Suprapubic skin (tissue), 4 donors: ENCODE measurements at places on chromosomes 4 and X.

- no peak for DNase-seq
Measured at GRCh38 chrX:119041175-119041574, 31.6 kb upstream of the CT47C1 start.

- peak; percentile 85 for DNase-seq
Measured at GRCh38 chr4:112817933-112818593, 181.1 kb downstream of the LARP7 start.

DNA sequence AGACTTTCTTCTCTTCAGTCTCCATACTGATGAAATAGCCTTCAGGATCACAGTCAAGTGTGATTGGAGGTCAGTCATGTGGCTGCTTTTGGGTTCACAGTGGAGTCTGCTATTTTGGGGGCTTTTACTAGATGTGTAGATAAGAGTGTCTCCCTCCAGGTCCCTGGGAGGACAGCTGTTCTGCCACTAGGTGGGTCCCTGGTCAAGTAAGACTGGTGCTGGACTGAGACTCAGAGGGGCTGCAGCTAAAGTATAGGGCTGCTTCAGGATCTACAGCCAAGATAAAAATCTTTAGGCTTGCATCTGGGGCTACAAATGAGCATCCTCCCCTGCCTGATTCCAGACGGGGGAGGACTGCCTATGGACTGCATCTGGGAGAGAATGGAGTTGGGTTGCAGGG, 200.7 kb upstream of the ANKRD50 start:
- DNase-seq, result no peak

DNA sequence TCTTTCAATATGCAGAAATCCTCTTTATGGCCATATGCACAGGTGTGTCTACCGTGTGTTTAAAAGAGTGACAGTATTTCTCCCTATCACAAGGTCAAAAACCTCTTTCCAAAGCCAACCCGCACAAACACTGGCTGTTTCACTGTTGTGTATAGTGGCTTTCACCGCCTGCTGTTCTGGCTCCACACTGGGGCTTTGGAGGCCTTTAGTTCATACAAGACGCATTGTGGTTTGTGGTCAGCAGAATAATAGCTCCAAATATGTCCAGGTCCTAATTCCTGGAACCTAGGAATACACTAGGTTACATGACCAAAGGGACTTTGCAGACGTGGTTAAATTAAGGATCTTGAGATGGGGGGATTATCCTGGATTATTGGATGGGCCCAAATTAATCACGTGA, 40.7 kb upstream of the FAM9A start:
- DNase-seq, result no peak

DNA sequence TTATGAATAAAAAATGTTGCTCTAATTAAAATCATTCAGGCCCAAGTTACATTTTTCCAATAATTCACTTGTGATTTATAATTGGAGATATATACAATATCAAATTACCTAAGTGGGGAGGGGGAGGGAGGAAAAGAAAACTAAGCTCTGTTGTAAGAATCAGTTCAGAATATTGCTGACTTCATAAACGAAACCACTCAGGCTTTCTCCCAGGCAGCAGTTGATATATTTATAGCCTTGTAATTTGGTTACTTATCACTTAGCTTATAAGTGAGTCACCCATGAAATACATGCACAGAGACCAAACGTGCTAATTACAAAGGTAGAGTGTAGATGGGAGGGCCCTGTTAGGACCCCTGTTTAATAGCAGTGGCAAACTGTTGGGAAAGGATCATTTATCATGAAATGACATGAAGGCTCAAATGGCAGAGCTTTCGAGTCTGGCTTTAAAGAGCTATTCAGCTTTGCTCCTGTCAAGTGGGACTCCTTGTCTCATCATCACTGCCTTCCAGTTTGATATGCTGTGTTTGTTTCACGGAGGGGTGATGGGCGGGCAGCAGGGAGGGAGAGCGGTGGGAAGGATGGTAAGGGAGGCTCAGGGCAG, 105.6 kb upstream of the PGRMC2 start:
- no peak for DNase-seq

DNA sequence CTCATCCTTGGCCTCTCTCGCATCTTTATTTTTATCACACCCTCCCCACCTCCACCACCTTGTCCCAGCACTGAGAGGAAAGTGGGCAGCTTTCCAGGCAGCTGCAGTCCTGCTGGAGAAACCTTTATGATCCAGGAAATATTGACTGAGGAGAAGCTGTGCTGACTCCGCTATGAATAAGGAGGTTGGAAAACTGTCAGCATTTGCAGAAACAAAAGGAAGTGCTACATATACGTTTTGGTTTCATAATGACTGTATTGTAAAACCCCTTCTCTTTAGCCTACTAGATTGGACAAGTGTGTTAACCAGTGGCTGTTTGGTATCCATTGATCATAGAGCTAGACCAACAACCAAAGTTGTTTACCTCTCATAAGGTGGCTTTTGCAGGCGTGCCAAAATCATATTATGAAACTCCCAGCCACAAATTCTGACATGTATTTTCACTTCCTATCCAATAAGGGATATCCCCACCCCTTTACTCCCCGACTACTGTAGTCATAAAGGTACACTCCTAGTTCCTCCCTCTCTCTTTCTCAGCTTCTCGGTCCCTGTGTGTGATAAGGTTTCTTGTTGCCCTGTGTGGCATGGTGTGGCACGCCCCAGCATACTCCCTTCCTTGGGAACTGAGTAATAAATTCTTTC, 88.4 kb downstream of the GPR143 start:
- DNase-seq, result no peak

GRCh38 chrX:39157796-39158195, 356.5 kb downstream of the MID1IP1 start:
- DNase-seq, result no peak

GRCh38 chr4:172018358-172018757, 205.2 kb downstream of the GALNTL6 start:
- no peak for DNase-seq

DNA sequence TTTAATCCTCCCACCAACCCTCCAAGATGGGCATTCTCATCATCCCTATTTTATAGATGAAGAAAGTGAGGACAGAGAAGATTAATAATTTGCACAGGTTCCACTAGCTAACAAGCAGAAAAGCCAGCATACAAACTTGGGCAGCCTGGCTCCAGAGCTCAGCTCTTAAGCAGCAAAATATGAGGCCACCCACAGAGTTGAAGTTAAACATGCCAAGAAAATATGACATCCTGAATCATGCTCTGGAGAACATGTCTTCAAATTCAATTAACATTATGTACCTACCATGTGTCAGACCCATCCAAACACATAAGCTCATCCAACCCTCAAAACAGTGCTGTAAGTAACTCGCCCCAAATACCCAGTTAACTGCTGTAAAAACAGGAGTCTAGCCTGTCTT, 33.9 kb downstream of the USP46 start:
- no peak for DNase-seq

GRCh38 chr4:148239494-148239985, 202.7 kb downstream of the NR3C2 start:
- DNase-seq, result no peak

DNA sequence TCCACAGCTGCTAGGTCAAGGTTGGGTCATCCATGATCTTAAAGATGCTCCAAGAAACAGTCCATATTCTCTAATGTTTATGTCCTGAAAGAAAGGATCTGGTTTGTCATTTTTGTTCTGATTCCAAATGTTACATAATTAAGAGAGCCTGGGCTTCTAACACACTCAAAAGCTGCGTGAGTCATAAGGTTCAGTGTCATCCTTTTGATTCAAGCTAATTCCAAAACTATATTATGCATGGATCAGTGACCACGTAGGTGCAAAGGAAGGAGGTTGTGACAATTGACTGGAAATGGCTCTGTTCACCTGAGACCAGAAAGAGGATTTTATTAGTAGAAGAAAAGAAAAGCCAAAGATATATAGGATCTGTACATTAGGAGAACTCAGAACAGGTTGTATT, 268.7 kb upstream of the GK2 start:
- no peak for DNase-seq

DNA sequence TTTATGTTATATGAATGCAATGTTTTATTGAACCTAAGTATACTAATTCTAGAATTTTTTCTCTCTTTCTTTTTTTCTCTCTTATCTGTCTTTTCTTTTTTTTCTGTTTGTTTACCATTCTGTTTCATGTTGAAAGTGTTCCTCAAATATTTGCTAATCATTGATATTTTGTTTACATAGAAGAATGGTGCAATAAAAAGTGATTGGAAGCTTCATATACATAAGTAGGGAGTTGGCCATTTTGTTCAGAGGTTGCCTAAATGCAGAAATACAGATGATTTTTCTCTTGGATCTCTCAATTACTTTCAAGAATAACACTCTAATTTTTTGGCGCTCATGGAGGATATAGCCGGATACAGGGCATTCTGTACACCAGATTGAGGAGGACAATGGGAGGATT, 5.7 kb upstream of the SERTM2 start:
- no peak for DNase-seq

DNA sequence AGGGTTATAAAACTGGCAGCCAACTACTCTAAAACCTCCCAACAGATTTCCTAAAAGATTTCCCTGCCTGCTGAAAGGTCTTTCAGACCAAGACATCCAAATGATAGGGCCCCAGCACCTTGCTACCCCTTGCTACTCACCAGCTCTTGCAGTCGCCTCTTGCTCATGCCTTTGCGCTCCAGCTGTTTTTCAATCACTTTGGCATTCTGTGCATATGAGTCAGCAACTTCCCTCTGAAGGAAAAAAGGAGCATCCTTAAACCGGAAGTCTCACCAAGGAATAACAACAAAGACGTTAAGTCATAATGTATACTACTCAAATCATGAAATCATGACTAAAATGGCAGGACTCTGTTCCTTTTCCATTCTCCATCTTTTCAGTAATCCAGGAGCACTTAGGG, 24.0 kb downstream of the STEEP1 start:
- no peak for DNase-seq

DNA sequence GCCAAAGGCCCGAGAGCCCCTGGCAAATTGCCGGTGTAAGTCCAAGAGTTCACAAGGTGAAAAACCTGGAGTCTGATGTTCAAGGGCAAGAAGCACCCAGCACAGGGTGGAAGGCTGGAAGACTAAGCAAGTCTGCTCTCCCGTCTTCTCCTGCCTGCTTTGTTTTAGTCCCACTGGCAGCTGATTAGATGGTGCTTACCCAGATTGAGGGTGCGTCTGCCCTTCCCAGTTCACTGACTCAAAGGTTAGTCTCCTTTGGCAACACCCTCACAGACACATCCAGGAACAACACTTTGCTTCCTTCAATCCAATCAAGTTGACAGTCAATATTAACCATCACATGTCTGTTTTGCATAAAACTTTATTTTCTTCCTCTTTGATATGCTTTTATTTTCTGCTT, 157.4 kb downstream of the HS3ST1 start:
- DNase-seq, result no peak
